ENCODE measurements at places on chromosomes 2 and 18.

DNA sequence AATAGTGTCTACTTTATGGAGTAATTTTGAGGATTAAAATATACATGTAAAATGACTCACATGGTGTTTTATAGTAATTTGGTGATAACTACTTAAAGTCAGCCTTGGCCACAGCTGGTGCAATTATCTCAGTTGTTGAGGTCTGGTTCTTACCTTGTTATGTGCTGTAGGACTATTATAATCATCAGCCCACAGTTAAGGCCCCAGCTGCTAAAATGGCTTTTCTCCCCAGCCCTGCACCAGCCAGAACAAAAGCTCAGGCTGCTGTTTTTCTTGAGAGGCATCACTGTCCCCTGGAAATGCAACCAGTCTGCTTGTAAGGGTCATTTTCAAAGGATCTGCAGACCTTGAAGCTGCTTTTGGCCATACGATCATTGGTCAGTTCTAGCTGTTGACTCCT, 283.3 kb upstream of the THUMPD2 start:
- DNase-seq = no peak
- no peaks in the 10 kb centered on the region for H3K27me3 ChIP-seq
- H3K4me3 ChIP-seq = no peak overlapping the region
- no peaks in the 10 kb centered on the region for H3K4me1 ChIP-seq

- no peak for DNase-seq
- H3K4me1 ChIP-seq = no peaks in the 10 kb centered on the region
- H3K27ac ChIP-seq = no peak overlapping the region
- no peaks in the 10 kb centered on the region for H3K36me3 ChIP-seq
- no peak overlapping the region for H3K4me3 ChIP-seq
Observed at GRCh38 chr2:51224790-51225189, 192.9 kb upstream of the NRXN1 start.

DNA sequence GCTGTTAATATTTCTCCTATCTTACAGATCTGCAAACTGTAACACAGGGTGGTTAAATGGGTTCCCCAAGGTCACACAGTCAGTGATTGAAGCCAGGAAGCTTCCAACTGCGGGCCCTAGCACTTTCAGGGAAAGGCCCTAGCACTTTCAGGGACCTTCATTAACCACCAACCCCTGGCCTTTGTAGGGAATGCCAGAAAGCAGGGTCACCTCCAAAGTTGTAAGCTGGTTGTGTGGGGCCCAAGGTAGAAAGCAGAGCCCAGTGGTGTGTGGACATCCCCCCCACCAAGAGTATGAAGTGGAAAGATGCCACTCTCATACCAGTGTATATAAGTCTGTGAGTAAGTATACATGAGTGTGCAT, 4.4 kb downstream of the DLX2 start:
- H3K27ac ChIP-seq = no peak overlapping the region
- no peak overlapping the region for H3K4me3 ChIP-seq
- peaks cover 79% of the 10 kb centered on the region for H3K27me3 ChIP-seq
- no peaks in the 10 kb centered on the region for H3K36me3 ChIP-seq
- DNase-seq = no peak
- H3K4me1 ChIP-seq = peaks cover 5% of the 10 kb centered on the region

DNA sequence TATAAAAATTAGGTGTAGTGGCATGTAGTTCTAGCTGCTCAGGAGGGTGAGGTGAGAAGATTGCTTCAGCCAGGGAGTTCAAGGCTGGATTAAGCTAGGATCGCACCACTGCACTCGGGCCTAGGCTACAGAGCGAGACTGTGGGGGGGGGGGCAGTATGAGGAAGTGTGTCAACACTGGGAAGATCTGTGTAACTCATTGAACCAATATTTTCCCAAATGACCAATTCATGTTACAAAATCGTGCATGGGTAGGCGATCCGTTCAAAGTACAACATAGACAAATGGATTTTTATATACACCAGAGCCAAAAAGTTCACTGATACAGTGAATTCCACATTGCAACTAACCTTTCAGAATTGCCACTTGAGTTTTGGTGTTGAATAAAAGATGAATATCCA, 8.1 kb downstream of the SMAD4 start:
- H3K4me3 ChIP-seq = no peak overlapping the region
- peaks cover 2% of the 10 kb centered on the region for H3K4me1 ChIP-seq
- H3K27ac ChIP-seq = no peak overlapping the region
- H3K27me3 ChIP-seq = no peaks in the 10 kb centered on the region
- no peak for DNase-seq

- H3K4me3 ChIP-seq = no peak overlapping the region
- no peak overlapping the region for H3K27ac ChIP-seq
- H3K27me3 ChIP-seq = no peaks in the 10 kb centered on the region
- DNase-seq = no peak
Observed at GRCh38 chr2:217430916-217431576, 571.2 kb upstream of the TNP1 start.

DNA sequence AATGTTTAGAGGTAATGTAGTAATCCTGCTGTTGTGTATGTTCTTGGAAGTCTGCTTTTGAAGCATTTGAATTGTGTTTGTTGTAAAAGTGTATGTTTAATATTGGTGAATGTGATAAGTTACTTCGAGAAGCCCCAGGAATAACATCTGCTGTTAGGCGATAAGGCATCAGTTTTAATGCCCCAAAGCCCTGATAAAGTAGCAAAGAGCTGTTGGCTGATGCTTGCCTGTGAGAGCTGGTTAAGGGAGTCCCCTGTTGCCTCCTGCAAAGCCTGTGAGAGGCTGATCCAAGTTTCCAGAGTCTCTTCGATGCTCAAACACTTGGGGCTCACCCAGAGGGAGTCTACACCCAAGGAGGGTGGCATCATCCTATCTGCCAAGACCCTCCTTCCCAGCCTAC, 110.3 kb downstream of the RNF152 start:
- no peaks in the 10 kb centered on the region for H3K4me1 ChIP-seq
- H3K4me3 ChIP-seq = no peak overlapping the region
- H3K27me3 ChIP-seq = no peaks in the 10 kb centered on the region

- no peak overlapping the region for H3K27ac ChIP-seq
- H3K36me3 ChIP-seq = no peaks in the 10 kb centered on the region
- DNase-seq = no peak
- no peaks in the 10 kb centered on the region for H3K4me1 ChIP-seq
Observed at GRCh38 chr18:56803051-56803450, 151.9 kb downstream of the WDR7 start.

DNA sequence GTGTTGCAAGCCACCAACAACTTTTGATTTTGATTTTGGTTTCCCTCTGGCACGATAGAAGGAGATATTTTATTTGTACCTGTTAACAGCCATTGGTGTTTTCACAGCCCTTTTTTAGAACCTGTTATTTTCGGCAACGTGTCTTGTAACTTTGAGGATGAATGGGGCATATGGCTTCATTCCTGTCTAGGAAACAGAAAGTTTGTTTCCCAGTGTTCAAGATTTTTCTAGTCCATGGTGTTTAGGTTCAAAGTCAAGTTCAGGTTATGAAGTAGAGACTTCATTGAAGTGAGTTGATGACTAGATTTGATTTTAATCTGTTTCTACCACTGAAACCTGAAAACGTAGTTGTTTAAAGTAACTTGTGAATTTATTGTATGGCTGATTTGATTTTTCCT, 343 bp downstream of the RASGRP3 start:
- peaks cover 2% of the 10 kb centered on the region for H3K4me1 ChIP-seq
- no peak overlapping the region for H3K27ac ChIP-seq
- H3K4me3 ChIP-seq = no peak overlapping the region
- no peaks in the 10 kb centered on the region for H3K27me3 ChIP-seq

- no peak overlapping the region for H3K4me3 ChIP-seq
- H3K36me3 ChIP-seq = no peaks in the 10 kb centered on the region
- no peak overlapping the region for H3K27ac ChIP-seq
- no peaks in the 10 kb centered on the region for H3K4me1 ChIP-seq
Observed at GRCh38 chr2:207692206-207693065, 19.0 kb upstream of the CCNYL1 start.

DNA sequence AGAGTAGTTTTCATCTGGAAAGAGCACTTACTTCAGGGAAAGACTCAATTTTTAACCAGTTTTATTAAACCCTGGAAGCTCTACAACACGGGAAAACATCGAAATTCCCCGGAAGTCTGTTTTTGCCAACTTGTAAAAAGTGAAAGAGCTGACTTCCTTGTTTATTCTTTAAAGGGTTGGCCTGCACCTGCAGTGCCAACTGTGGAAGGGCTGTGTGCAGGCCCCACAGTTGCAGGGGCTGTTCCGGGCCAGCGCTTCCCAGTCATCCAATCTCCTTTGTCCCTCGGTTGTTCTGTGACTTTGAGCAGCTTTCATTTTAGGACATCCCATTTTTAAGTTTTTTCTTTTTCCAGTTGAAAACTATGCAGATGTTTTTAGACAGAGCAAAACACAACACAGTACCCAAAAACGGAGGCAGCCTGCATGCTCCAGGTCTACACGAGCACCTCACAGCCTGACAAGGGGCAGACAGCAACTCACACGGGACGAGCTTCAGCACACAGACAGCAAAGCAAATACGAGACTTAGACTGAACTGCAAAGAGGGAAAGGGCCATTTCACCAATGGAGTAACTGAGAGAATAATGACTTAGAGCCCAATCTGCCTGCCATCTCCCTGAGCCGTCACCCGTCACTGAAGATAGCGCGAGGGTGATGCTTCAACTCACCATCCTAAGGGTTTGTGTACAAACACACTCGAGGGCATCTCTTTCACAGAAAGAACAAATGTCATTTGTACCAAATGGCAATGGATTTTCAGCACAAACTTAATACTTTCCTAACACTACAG, 70.6 kb downstream of the EMILIN2 start:
- no peak for DNase-seq
- peaks cover 6% of the 10 kb centered on the region for H3K36me3 ChIP-seq
- no peak overlapping the region for H3K4me3 ChIP-seq
- H3K27ac ChIP-seq = no peak overlapping the region

DNA sequence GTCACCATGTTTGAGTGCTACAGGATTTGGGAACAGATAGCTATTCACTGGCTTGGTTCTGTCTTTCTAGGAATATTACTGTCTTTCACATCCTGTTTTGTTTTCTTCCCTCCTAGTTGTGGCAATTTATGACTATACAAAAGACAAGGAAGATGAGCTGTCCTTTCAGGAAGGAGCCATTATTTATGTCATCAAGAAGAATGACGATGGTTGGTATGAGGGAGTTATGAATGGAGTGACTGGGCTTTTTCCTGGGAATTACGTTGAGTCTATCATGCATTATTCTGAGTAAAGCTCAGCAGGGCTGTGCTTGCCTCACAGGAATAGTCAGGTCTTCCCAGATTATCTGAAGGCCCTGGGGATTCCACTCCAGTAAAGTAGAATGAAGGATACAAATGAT, 98.9 kb downstream of the ABI2 start:
- no peaks in the 10 kb centered on the region for H3K27me3 ChIP-seq
- no peak overlapping the region for H3K4me3 ChIP-seq
- H3K4me1 ChIP-seq = no peaks in the 10 kb centered on the region
- DNase-seq = no peak
- 0 out of 2 replicates have a peak, but pooled peaks cover 2% of the 10 kb centered on the region for H3K36me3 ChIP-seq
- no peak overlapping the region for H3K27ac ChIP-seq

- no peak overlapping the region for H3K27ac ChIP-seq
- DNase-seq = no peak
- no peak overlapping the region for H3K4me3 ChIP-seq
- H3K27me3 ChIP-seq = no peaks in the 10 kb centered on the region
- H3K4me1 ChIP-seq = peaks cover 1% of the 10 kb centered on the region
Observed at GRCh38 chr2:102072741-102073140, 69.8 kb upstream of the IL1R1 start.

DNA sequence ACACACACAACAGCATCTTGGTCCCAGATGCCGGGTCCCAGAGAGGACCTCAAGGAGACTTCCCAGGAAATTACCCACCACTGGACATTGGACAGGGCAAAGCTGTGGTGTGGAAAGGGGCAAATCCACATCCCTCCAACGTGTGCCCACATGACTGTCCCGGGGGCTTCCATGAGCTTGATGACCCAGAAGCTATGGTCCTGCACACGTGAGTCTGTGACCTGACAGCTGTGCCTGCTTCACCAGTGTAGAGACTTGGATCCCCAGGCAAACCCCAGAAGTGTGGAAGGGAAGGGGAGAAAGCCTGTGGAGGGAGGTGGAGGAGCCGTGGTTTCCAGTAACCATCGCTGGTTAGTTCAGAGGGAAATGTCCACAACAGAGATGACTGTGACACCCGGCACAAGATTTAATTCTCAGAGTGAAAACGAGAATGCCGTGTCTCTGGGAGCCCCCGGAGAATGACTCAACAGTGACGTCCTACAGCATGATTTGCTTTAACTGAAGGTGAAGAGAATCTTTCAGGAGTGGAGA, 19.1 kb upstream of the GPR55 start:
- H3K27ac ChIP-seq = no peak overlapping the region
- no peak overlapping the region for H3K4me3 ChIP-seq
- no peaks in the 10 kb centered on the region for H3K4me1 ChIP-seq
- H3K36me3 ChIP-seq = no peaks in the 10 kb centered on the region

DNA sequence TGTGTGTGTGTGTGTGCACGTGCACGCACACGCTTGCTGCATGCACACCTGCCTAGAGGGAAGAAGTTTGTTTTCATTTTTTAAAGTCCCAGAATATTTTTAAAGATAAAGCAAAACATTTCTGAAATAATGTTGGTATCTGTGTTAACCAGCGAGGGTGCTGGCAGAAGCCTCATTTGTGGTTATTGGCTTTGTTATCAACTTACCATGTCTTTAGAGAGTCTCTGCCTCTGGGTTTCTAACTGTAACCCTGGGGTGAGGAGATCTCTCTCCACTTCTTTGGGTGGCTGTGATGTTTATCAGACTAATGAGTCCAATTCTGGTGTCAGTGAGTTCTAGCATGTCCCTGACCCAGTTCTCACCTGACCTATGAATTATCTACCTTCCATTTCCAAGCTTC, 927.6 kb upstream of the FANCL start:
- DNase-seq = no peak
- H3K4me1 ChIP-seq = no peaks in the 10 kb centered on the region
- H3K36me3 ChIP-seq = no peaks in the 10 kb centered on the region
- H3K27ac ChIP-seq = no peak overlapping the region
- H3K4me3 ChIP-seq = no peak overlapping the region
- no peaks in the 10 kb centered on the region for H3K27me3 ChIP-seq

Measured in iPS DF 6.9 (cell line).